ENCODE measurements at places on chromosomes 5 and 9.

- no peak for DNase-seq
Measured at GRCh38 chr5:93567424-93567823, 13.6 kb downstream of the NR2F1-AS1 start.

DNA sequence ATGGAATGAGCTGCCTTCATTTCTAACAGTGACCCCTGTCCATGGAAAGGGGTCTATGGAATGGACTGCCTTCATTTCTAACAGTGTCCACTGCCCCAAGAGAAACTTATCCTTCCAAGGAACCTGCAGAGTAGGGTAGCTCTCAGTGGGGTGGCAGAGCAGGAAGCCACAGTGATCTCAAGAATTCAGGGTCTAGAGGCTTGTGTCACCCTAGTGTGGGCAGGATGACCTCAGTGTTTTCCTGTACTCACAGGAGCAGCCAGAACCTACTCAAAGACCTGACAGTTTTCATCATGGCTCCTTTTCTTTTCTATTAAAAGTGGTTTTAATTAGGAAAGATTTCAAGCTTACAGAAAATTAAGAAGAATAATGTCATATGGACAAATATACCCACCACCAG is 27.5 kb downstream of the SEC61B start:
- DNase-seq, result no peak

GRCh38 chr9:110099236-110100095 is 108.5 kb downstream of the C9orf152 start:
- no peak for DNase-seq

DNA sequence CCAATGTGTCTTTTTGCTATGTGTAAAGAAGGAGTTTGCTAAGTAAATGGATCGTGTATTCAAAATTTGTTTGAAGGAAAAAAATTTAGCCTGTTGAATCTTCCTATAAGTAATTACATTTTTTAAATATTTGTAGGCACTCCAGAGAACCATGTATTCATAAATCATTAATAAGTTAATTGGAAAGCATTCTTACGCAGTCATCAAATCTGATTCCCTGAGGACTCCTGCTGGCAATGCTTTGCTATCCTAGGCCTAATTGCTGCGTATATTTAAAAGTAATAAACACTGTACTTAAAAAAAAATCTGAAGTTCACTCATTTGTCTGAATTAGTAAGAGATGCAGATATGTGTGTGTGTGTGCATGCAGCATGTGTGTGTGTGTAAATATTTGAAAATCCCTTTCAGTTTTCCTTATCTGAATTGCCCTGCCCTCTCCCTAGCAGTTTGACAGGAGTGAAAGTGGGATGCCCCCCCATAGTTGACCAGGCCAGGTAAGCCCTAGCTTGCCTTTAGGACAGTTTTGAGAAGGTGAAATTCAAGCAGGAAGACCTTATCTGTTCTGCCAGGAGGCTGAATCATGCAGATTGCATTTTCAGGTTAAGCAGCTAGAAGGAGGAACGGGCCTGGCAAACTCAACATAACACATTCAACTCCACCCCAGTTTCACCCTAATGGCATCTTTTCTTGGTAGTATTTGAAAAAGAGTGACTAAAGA is 81.2 kb upstream of the DNAH5 start:
- DNase-seq, result no peak

DNA sequence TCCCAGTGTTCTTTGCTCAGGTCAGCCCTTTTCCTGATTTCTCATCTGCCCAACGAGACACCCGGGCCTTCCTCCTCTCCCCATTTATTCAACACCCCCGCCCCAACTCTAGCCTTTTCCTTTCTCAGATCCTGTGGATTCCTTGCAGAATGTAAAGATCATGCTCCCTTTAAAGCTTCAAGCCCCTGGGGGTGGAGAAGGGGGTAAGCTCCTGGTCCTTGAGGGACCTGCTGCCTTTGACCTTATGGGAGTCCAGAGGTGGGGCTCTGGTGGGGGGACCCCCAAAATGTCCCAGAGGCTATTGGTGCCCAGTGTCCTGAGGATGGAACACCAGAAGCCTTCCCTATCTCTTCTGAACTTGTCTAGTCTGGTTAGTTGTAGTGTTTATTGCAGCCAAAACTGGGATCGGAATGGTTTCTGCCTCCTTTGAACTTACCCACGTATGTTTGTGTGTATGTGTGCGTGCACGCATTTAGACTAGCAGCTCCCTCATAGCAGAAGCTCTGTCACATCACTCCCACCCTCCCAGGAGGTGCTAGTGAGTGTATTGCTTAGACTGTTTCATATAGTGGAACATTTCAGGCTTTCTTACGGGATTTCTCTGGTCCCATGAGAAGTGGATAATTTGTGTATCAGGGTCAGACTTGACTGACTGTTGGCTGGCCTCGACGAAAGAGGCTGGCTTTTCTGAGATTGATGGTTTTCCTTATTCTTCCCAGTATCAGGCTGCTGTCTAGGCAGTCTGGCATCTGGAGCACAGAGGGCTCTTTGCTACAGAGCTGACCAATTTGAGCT is 1.1 kb downstream of the GALNT10 start:
- DNase-seq, result peak; percentile 20

GRCh38 chr9:2013743-2014475 is 1.2 kb upstream of the SMARCA2 start:
- DNase-seq, result no peak

GRCh38 chr5:76204713-76205112 is 121.5 kb downstream of the SV2C start:
- no peak for DNase-seq

- DNase-seq, result no peak
Measured at GRCh38 chr5:168072665-168073064, 218.8 kb upstream of the WWC1 start.

- no peak for DNase-seq
Measured at GRCh38 chr9:4829969-4830368, 37.2 kb downstream of the RCL1 start.

DNA sequence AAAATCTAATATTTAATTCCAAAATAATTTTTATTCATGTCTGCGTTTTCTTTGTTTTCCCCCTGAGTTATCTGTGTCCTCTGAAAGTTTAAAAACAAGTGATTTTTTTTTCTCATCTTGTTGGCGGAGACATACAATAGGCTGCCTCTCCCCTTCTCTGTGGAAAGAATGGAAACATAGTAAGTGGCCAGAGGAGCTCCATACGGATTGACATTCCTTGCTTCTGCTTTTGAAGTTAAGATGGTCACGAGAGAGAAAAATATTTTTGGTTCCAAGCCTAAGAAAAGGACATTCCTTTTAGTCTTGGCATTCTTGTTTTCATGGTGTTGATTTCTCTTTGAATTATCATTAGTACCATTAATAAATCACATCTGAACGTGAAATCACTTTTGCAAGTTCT is 28.3 kb downstream of the ZNF462 start:
- DNase-seq, result no peak

DNA sequence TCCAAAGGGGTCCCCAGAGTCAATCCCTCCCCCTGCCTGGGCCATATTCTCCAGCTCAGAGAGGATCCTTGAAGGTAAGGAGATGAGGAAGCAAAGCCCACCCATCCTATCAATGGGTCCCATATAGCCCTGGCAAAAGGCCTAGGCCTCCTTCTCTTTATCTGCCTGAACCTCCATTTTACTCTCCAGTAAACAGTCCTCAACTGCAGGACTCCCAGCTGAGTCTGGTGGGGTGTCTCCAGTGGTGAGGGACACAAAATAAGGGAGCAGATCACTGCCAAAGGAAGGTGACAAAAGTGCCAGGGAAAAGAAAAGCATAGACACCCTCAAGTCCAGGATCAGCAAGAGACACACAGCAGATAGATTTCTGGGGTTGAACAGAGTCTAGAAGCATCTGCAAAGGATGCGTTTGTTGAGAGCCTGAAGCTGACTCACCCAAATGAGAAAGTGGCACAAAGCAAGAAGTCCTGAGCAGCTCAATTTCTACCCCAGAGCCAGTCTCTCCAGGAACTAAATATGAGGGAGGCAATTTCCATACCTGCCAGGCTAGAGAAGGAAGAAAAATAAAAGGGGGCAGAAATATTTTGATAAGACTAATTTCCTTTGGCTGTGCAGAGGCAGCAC is 2.7 kb upstream of the EBF1 start:
- DNase-seq, result no peak

DNA sequence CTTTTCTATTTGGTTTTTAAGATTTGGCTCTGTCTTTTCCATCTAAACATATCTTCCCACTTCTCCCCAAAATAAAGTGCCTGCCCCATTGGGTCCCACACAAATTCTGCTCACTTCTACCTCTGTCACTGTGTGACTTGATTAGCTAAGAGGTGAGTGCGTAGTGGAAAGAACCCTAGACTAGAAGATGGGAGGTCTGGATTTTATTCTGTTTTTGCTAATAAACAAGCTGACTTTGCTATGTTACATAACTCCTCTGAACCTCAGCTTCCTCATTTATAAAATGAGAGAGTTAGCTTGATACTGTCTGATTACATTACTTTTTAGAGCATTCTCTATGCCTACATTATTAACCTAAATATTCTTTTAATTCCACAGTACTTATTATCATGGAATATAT is 51.3 kb upstream of the PTGER4 start:
- no peak for DNase-seq

GRCh38 chr9:70421272-70422180 is 7.1 kb upstream of the KLF9 start:
- no peak for DNase-seq

- DNase-seq, result no peak
Measured at GRCh38 chr5:132499440-132500243, 9.1 kb upstream of the IRF1 start.

- DNase-seq, result no peak
Measured at GRCh38 chr9:132042324-132042723, 37.3 kb downstream of the MED27 start.

- no peak for DNase-seq
Measured at GRCh38 chr5:94470802-94471201, 147.6 kb downstream of the KIAA0825 start.

DNA sequence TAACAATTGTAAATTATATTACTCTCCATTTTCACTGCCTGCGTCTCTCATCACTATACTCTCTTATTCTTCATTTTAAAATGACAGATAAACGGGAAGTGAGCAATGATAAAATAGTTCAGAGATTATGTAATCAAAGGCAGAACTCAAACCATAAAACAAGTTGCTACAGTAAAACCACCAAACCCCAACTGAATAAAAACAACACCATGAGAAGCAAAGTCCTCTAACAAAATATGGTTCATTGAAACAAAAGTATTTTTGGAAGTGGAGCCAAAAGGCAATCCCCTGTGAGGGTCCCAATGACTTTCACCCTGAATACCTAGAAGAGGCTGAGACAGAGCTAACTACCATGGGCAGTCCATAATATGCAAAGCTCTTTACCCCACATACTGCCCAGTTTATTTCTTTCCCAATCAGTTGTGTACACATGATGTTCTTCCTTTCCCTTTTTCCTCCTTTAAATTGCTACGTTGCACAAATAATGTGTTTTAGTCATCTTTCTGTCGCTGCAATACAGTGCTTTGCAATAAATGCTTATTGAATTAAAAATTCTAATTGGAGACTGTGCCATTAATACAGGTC is 64.0 kb upstream of the PTGER4 start:
- DNase-seq, result no peak

DNA sequence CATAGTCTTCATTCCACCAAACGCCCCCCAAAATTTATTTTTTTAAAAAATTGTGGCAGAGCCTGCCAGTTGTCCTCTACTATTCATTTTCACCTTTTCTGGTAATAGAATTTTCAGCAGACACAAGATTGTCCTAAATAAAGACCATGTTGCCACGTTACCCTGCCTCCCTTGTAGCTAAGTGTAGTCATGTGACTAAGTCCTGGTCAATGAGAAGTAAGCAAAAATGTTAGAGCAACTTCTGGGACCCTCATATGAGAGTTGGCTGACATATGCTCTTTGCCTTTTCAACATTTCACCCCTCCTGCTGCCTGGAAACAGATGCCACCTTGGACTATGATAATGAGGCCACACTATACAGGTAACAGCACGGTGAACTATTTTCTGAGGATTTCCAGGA is 203.1 kb downstream of the PIK3R1 start:
- no peak for DNase-seq

DNA sequence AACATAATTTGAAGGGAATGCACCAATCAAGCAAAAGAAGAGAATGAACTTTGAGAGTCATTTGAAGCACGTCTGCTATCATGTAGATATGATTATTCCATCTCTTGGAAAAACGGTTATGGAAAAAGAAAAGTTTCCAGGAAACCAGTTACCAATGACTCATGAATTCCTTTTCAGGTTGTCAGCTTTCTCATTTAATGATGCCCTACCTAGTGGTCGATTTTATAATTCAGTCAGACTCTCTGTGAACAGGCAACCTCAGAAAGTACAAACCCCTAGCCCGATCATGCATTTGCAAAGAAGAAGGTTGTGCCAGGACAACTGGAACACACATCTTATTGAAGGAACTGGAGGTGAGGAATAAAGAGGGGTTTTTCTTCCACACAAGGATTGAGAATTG is 355.1 kb upstream of the GRIA1 start:
- no peak for DNase-seq

DNA sequence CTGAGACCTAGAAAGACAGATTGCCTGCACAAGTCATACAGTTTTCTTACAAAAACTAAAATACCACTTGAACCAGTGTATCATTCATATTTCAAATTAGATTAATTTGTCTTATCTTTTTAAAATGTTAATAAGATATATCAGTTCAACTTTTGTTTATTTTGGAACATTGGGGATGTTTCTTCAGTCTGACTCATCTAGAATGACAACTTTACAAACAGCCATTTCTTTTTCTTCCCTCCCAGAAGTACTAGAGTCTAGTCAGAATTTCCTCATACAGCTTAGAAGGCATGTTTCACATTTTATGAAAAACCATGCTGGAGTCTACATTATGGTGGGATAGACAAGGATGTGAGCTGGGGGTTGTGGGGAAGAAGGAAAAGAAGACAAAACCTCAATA is 262.5 kb downstream of the NFIB start:
- DNase-seq, result no peak

DNA sequence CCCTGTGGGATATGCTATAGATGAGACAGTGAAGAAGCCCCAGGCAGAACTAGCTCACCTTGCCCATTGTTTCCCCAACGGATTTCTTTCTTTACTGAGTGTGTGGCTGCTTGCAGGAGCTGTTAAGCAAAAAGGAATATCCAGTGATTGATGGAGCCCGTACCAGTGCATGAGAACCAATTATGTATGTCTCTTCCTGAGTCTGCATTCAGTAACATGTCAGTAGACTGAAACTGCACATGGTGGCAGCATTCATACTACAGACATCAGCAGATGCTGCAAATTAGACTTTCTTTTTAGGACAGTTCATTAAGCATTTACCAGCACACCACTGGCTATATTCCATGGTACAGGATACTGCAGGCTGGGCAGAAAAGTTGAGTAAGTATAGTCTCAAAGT is 90.3 kb upstream of the PLCXD3 start:
- DNase-seq, result no peak

DNA sequence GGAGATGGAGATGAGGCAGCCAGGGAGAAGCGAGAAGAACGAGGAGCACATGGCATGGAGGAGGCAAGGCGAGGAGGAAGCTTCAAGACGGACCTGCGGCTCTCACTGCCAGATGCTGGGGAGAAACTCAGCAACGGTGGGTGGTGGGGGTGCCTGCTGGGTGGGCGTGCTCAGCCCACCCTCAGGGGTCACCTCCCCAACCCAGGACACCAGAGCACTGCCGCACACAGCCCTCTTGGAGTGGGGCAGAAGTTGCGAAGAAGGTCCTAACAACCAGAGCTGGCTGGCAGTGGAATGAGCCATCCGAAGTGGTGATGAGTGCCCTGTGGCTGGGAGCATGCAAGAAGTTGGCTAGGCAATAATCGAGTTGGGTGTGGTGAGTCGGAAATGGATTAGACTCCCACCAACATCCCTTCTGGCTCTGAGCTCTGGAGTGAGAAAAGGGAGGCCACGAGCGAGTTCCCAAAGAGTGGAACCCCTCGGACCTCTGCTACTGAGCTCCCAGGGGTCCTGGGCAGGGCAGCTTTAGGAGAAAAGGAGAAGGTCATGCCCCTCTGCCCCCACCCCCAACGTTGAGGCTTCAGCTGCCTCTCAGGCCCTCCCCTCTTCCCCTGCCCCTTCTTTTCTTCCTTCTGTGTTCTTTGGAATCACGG is 212.7 kb upstream of the MVB12B start:
- no peak for DNase-seq

All from renal pelvis (tissue), 12 donors.